ENCODE measurements at places on chromosomes 1 and 21.

GRCh38 chr1:208149776-208150514, 94.2 kb downstream of the PLXNA2 start:
- DNase-seq, result no peak

DNA sequence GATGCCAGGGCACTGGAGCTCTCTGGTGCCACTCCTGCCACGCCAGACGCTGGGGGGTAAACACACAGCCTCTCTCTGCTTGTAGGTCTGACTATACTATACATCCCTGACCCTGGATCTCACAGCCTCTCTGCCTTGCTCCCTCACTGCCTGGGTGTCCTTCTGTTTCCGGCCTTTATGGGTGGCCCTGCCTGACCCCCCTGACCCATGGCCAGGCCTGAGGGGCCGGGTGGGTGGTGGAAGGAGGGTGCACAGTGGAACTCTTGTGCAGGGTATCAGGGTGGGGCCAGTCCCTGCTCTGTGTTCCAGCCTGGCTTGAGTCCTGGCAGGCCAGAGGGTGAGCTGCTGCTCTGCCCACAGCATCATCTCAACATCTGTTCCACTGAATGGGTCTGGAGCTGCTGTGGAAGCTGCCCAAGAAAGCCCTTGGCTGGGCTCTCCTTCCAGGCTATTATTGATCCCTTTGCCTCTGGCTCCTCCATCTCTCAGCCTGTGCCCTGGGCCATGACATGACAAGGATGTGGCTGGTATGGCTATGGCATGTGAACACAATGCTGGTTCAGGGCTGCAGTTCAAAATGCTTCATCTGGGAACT, 17.2 kb upstream of the SYNC start:
- DNase-seq, result no peak

- DNase-seq, result no peak
Observed at GRCh38 chr1:155044365-155044764, 6.8 kb upstream of the ADAM15 start.

DNA sequence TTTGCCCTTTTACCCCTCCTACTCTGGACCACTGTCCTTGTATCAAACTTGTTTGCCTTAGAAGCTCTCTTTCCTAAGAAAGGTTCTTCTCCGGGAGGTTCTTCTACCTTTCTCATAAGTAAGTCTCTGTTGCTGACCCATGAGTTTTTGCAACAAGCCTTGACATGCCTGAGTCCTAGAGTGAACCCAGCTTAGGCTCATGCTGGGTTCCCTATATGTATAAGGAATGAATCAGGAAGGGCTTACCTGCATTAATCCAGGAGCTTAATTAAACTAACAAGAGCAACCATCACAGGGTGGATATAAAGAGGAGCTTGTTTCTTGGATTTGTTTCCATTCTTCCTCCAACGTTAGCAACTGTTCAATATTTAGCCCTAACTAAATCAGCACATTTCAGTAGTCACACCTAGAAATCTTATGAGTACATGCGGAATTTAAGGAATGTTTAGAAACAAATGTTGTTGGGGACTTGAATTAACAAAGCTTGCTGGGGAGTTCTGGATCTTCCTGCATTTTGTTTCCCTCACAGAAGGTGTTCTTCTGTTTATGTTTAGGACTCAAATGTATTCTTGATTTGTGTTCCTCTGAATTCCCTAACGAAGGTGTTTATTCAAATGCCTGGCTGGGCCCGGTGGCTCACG, 64.3 kb upstream of the RAB3GAP2 start:
- no peak for DNase-seq

DNA sequence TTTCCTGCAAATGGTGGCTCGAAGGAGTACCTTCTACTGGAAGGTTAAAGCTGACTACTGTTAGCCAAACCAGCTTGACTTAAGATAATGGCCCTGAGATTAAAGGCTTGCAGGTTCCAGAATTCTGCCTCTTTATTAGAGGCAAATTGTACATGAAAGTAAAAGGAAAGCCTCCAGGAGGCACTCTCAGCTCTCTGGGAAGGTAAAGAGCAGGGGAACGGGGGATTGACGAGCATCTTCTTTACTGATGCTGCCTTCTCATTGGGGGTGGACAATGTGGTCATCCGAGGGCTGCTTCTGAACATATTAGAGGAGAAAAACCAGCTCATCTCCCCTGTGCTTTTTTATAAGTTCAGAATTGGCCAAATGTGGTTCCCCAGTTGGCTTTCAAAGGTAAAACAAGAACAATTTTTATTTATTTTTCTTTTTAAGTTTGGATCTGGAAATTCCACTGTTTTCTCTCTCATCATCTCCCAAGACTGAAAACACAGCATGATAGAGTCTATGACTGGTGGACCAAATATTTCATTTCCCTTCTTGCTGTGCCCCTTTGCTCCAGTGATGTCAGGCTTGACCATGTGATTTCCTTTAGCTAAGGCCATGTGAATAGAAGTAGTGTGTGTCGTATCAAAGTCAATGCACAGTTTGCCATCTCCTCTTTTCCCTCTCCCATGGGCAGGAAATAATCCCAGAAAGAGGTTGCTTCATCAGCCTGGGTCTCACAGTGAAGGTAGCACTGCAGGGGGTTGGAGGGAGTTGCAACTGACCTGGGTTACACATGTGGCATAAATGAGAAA, 292.7 kb downstream of the PRDM2 start:
- no peak for DNase-seq

DNA sequence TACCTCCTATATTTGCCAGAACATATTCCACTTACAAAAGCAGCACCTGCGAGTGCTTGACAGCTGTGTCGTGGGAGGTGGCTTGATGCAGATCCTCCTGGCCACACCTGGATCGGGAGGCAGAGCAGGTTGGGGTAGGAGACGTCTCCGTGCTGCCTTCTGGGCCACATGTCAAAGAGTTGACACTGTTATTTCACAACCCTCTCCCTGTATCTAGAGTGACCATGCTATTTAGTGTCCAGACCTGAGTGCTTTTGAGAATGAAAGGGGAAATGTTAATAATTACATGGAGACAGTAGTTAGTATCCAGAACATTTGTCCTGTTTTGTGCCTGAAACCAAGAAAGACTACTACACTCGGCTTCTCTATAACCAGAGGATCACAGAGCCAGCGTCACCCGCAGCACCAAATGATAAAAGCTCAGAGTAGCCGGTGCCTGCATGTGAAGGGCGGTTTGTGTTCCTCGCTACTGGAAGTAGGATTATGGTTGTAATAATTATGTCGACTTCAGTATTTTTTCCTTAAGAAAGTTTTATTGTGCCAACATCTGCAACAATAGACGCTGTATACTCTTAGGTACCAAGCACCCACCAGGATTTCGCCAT, 77.1 kb downstream of the GALNT2 start:
- no peak for DNase-seq

DNA sequence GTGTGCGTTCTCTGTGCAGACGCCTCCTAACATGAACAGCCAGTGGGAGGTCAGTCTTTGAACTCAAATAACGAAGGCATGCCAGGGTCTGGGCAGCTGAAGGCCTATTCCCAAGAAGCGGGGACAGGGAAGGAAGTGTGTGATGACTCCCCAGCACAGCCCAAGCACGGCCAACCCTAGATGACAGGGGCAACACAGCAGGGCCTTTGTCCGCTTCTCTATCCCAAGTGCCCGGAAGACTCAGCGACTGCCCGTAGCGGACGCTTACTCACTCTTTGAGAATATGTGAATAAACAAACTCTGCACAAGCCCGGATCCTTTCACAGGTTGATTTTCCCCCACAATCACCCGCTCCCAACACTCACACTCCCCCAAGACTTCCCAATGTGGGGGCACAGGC, 11.2 kb downstream of the C1orf198 start:
- DNase-seq, result no peak

GRCh38 chr1:233424779-233425178, 97.3 kb downstream of the MAP3K21 start:
- DNase-seq, result no peak

GRCh38 chr1:104574620-104575019, 824.9 kb downstream of the AMY1C start:
- no peak for DNase-seq

- DNase-seq, result no peak
Observed at GRCh38 chr1:223345720-223346119, 18.3 kb downstream of the SUSD4 start.

- no peak for DNase-seq
Observed at GRCh38 chr1:245682638-245683628, 528.1 kb downstream of the KIF26B start.

DNA sequence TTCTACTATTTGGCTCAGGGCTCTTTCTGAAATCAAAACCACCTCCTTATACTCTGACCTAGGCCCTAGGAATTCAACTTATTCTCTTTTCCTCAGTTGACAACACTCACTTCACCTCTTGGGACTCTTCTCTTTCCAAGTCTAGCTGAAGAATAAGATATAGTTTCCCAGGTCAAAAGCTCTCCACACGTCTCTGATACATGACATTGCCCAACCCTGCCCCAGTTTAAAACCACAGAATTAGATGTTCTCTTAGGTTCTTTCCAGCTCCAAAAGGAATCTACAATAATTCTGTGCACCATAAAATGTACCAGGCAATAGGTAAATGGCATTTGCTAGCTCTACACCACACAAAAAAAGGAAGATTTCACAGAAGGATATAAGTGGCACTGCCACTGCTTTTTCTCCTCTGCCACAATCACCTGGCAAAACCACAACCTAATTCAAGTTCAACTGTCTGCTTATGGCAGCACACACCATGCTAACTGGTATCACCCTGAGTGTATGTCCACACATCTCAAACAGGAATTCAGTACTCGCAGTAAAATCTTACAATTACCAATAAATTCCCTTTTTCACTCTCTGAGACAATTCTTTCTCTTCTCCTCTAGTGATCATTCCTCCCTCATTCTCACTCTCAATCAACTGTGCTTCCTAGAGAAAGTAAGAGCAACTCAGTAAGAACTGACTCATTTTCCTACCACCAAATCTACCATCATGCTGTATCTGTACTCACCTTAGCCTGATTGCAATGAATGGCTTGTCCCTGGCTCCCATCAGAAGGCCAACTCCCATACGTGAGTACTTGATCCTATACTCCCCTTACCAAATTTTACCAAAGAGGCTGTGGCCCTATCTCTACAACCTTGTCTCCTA, 27.3 kb downstream of the ZBTB8OS start:
- DNase-seq, result no peak

DNA sequence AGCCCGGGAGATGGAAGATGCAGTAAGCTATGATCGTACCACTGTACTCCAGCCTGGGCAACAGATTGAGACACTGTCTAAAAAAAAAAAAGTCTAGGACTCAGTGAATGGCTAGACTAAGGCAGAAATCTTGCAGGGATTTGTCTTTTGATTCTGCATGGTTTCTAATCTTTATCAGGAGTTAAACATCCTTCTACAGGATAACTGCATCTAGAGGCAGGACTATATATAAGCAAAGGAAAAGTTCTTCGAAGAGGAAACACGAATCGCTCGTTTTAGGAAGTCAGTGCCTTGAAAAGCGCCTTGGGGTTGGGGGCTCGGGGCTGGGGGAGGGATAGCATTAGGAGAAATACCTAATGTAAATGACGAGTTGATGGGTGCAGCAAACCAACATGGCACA, 602 bp upstream of the UFC1 start:
- no peak for DNase-seq

DNA sequence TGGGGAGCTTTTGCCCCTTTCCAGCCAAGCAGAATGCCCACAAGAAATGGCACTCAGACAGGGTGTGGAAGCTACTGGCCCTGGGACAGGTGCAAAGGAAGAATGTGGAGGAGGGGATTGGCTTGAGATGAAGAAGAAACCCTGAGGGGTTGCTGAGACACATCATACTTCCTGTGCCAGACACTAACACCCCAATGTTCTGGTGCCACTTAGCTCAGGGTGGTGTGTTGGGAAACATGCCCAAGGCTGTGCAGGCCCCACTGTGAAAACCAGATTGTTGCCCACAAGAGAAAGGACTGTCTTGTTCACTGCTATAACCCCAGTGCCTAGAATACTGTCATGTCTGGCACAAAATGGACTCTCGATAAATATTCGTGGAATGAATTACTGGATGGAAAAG, 9.9 kb upstream of the PAQR6 start:
- no peak for DNase-seq

GRCh38 chr1:11738096-11738495, 2.2 kb downstream of the AGTRAP start:
- DNase-seq, result no peak

GRCh38 chr1:178871551-178872320, 859 bp upstream of the ANGPTL1 start:
- DNase-seq, result no peak

GRCh38 chr1:245933431-245934045, 573.5 kb downstream of the SMYD3 start:
- no peak for DNase-seq

GRCh38 chr1:27561124-27561899, 42.6 kb downstream of the AHDC1 start:
- no peak for DNase-seq

DNA sequence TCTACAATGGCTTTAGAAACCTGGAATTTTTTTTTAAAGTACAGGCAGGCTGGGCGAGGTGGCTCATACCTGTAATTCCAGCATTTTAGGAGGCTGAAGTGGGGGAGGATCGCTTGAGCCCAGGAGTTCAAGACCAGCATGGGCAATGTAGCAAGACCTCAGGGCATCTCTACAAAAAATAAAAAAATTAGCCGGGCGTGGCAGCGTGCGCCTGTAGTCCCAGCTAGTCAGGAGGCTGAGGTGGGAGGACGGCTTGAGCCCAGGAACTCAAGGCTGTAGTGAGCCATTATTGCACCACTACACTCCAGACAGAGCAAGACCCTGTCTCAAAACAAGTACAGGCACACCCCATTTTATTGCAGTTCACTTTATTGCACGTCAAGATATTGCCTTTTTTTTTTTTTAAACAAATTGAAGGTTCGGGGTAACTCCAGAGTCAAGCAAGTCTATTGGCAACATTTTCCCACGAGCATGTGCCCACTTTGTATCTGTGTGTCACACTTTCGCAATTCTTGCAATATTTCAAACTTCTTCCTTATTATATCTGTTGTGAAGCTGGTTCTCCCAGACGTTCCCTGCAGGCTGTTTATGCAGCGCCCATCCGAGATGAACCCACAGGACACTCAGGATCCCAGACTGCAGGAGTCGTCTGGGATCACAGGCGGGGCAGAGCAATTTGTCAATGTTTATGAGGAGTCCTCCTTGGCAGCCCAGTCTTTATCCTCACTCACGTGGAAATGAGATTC, 4.7 kb downstream of the HES2 start:
- no peak for DNase-seq

- no peak for DNase-seq
Observed at GRCh38 chr1:98210563-98210962, 289.7 kb upstream of the DPYD start.

DNA sequence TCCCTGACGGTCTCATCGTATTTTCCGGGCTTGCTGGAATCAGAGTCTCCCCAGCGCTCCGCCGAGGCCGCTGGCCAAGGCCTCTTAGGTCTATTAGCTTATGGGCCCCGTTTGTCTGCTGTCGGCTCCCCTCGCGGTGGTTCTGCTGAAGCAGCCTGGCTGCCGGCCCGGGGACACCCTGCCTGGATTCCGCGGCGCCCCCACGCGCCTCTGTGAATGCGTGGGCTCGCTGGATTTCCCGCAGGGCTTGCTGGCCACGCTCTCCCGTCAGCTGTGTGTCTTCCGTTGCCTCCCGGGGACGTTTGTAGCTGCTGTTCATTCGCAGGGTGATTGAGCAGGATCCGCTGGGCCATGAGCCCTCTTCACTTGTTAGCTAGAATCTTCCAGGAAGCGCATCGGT, 8.4 kb downstream of the LRRC3 start:
- DNase-seq, result no peak

Measured in stimulated activated CD8-positive, alpha-beta memory T cell treated with anti-CD3 and anti-CD28 coated beads, Interleukin-4, amount 100 ng/mL, for 24 hours (primary cell).